ENCODE measurements at places on chromosomes 1 and 21.

DNA sequence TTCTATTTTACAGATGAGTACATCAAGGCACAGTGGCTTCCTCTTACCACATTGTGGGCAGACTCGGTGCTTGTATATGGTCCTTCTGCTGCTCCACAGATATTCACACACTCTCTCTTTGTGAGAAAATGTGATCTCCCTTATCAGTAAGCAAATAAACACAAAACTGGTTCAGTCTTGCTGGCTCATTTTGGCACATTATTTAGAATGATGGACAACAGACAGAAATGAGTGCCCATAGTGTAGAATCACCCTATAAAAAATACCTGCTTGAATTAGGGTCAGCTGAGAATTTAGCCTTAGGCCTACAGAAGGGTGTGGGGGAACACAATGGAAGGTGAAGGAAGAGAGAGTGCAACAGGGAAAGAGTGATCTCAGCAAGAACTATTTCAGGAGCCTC, 423.1 kb downstream of the HLX start:
- DNase-seq: no peak

DNA sequence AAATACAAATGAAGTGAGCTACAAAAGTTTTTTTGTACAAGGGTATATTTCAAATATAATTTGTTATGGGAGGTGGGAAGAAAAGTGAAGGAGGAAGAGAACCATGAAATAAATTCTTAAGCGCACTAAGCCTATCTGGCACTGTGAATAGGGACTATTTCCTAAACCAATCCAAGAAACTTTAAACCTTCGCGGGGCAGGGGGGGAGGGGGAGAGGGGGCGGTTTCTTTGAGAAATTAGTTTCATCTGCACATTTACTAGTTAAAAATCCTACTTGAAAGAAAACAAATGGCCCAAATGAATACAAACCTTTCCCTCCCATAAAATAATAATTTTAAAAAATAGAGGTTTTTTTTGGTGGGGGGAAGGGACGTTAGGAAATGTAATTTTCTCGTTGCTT, 364 bp downstream of the GOLPH3L start:
- DNase-seq: no peak

DNA sequence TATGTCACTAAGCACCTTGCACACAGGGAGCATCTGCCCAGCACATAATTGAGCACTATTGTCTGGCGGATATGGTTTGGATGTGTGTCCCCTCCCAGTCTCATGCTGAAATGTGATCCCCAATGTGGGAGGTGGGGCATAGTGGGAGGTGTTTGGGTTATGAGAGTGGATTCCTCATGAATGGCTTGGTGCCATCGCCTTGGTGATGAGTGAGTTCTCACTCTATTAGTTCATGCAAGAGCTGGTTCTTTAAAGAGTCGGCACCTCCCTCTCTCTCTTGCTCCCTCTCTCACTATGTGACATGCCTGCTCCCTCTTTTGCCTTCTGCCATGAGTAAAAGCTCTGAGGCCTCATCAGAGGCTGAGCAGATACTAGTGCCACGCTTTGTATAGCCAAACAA, 9.5 kb downstream of the CTSK start:
- DNase-seq: no peak

GRCh38 chr1:29390075-29390474, 153.8 kb downstream of the PTPRU start:
- DNase-seq: no peak

DNA sequence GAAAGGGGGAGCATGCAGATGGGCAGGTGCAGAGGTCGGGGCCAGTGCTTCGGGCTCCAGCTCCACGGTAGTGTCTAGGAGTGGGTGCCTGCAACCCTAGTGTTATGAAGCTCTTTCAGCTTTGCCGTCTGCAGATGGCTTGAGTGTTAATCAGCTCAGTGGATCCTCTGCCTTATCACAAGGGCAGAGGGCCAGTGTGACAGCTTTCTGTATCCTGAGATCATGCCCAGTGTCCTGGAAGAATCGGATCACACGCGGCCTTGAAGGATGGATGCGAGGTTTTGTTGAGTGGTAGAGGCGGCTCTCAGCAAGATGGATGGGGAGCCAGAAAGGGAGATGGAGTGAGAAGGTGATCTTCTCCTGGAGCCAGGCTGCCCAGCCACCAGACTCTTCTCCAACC, 25.5 kb upstream of the C1orf146 start:
- DNase-seq: no peak

- no peak for DNase-seq
These were observed 96.8 kb upstream of the LMO4 start for GRCh38 chr1:87231703-87232367.

GRCh38 chr1:14338509-14338908, 260.0 kb upstream of the KAZN start:
- DNase-seq: no peak

DNA sequence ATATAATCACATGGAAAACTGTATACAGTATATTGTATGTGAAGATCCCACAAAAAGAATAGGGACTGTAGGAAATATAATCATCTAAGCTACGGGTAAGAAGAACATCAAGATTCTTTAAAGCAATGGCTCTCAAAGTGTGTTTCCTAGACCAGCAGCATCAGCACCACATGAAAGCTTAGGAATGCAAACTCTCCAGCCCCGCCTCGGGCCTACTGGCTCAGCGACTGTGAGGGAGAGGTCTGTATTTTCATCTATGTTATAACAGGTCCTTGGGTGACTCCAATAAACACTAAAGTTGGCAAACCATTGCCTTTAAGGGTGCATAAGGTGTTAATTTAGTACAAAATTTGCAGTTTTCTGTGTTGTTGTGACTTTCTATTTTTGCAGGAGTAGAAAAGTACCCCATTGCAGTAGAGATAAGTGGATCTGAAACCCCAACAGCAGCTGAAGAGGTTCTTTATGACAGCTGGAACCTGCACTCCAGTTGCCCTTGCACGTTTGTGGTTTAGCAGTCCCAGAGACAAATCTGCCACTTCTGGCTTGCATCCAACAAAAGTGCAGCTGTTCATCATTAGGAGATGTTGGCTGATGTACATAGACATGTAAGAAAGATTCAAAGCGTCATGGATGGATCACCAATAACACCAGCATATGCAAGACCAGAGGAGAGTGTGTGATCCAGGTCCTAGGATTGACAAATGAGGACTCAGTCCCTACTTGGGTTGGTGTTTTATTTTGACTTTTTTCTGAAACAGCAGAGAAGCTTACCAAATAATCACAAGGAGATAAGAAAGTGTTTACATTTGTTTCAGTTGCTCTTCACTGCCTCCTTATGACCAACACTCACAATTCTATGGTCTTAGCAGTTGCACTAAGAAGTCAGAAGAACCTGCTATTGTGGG, 15.9 kb upstream of the IFNAR1 start:
- DNase-seq: no peak

DNA sequence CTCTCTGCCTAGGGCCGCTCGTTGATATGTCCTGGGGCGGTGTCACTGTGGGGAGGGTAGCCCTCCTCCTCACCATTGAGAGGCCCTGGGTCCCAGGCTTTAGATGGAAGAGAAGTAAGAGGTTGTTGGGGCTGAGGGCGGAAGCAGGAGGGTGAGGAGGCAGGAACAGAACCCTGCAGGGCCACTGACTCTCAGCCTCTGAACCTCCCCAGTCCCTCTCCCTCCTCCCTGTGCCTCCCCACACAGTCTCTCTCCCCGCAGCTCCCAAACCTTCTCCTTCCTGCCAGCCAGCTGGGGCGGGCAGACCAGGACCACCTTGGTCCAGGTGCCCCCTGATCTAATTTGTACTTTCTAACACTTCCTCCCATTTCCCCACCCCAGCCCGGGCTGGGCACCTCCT, 14.3 kb upstream of the FAM131C start:
- no peak for DNase-seq

DNA sequence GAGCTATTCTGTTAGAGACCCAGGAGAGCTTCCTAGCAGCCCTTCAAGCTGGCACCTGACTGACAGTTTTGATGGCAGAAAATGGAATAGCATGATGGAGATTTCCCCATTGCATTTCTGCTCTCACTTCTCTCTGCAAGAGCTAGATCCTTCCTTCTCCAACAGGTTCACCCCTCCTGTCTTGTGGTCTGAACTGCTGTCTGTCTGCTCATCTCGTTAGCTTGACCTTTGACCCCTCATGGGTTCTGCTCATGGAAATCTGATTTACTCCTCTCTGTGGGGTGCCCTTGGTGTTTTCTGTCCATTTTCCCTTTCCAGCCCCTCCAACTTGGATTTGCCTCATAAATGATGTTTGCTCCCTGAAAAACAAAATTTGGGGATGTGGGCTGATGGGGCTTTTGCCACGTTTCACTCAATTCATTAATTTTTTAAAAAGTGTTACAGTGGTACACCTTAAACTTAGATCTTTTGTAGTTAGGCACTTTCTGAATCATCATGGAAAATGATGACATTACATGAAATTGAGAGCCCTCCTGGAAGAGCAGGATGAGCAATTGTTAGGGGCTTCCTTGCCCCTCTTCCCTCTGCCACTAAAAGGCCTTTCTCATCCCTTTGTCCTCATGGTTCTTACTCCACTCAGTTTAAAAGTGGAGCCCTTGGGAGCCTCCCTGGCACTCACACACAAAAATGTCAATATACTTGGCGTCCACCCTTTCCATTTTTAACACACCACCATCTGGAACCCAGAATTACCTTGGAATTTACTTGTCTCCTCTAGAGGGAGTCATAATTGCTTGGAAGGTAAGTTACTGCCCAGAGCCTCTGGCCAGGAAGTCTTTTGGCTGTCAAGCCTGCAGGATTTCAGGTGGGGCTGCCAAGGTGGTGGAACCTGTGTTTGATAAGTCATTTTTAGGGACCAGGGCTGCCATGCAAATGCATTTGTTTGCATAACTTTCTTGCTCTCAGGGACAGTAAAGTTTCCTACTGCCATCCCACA, 31.9 kb upstream of the IL19 start:
- no peak for DNase-seq

GRCh38 chr1:204089044-204089751, 16.3 kb downstream of the SOX13 start:
- DNase-seq: peak; percentile 37

DNA sequence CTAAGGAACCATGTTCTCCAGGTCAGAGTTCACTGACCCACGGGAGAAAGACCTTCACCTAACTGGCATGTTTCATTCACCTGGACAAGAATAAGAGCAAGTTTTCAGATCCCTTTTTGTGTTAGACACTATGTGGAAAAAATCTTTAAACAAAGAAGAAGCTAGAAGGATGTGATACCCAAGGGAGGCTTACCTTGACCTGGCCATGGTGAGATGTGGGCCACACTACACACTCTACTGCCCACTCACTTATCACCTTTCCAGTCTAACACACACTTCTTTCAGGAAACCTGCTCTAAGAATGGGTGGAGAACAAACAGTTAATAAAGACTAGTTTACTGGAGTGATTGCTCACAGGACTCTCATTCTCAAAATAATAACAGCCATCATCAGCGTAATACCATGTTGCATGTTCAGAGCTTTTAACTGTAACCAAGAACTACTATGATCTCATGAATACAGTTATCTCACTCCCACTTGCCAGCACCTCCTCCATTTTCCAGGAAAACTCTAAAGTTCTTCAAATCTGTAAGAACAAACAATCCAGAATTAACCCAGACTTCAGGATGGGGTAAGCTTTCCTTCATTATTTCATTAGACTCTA, 1.4 kb downstream of the RGS8 start:
- no peak for DNase-seq

DNA sequence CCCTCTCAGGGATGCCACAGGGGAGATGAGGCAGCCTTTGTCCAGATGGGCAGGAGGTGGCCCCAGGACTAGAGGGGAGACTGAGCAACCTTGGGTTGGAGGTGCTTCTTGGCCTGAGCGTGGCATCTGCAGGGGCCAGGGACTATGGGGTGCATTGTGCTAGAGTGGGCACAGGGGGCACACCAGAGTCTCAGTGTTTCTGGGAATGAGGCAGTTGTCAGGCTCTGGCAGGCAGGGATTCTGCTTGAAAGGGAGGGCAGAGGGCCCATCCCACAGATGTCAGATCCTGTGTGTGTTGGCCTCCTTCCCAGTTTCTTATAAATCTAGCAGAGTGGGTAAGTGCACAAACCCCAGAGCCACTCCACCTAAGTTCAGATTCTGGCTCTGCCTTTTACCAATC, 13.7 kb downstream of the LGR6 start:
- DNase-seq: no peak

DNA sequence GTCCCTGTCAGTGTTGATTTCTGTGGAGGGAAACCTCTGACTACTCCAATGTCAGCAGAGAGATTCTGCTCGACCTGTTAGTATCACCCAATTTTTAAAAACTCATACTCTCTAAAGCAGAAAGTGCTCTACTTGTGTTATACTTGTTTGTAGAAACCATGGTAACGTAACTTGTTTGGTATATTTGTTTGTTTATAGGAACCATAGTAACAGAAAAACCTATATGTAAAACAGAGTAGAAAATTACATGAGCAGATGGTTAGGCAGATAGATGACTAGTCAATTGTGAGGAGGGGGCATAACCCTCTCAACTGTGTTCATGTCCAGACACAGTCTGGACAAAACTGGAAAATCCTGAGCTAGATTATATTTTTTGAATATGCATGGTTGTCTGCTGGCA, 6.7 kb downstream of the TRIM45 start:
- no peak for DNase-seq
